ENCODE measurements at places on chromosomes 6 and 20.
A peak's percentile ranks its signal among the peaks of the same experiment; 100 is the strongest.

- no peak for DNase-seq
Observed at GRCh38 chr6:39421383-39422225, 99.1 kb upstream of the KCNK16 start.

- no peak for DNase-seq
Observed at GRCh38 chr6:163793011-163793983, 378.8 kb downstream of the QKI start.

DNA sequence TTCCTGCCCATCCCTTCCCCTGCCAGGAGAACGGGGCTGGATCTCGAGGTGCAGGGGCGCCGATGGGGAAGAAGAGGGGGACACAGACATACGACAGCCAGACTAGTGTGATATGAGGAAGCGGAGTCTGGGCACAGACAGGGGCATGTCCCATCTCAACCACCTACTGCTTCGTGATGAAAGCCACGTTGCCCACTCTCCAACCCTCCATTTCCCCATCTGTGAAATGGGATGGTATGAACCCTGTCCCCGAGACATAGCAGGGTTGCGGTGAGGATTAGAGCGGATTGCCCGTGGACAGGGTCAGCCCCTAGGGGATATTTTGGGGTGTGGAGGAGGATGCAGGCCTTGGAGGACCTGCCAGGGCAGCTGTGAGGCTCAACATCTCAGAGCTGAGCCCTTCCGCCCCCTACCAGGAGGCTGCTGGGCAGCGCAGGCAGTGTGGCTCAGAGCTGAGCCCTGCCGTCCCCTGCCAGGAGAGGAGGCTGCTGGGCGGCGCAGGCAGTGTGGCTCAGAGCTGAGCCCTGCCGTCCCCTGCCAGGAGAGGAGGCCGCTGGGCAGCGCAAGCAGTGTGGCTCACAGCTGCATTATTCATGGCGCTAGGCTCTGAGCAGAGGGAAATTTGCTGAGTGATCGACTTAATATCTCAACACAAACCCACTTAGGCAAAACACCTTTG, 71.7 kb downstream of the GRM4 start:
- DNase-seq: no peak

DNA sequence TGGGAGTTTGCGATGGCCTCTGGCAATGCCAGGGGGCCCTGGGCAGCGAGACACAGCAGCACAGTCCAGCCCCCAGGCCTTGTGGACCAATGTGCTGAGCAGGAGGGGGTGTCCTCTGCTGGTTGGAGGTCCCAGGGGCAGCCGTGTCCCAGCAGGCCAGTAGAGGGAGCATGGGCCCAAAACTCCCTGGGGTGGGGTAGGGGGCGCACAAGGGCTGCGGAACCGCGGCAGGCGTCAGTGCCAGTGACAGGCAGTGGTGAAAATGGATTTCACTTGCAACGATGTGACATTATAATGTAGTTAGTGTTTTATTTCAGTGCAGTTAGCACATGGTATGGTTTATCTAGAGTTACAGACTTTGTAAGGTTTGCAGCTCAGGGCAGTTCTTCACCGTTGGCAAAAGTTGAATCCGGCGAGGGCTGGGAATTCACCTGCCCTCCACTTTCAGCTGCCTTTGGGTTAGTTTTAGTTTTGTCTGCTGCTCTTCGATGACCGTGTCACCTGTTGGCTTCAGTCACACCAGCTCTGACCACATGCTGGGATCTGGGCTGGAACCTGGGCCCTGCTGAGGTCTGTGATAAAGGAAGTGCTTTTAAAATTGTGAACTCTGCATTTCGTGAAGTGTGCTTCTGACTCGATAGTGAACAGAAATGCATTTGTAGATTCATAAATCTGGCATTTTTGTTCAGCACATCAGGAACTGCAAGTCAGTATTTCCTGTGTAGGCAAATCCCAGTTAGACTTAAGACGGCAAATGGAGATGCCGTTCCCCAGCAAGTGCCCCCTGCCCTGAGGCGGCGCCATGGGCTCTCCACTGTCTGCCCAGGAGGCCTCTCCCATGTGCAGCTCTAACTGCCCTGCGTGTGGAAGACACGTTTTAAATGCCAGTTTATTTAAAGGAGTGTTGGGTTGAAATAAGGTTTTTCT, 46.8 kb downstream of the PYGB start:
- no peak for DNase-seq

- no peak for DNase-seq
Observed at GRCh38 chr6:138572167-138572875, 73.0 kb upstream of the NHSL1 start.

DNA sequence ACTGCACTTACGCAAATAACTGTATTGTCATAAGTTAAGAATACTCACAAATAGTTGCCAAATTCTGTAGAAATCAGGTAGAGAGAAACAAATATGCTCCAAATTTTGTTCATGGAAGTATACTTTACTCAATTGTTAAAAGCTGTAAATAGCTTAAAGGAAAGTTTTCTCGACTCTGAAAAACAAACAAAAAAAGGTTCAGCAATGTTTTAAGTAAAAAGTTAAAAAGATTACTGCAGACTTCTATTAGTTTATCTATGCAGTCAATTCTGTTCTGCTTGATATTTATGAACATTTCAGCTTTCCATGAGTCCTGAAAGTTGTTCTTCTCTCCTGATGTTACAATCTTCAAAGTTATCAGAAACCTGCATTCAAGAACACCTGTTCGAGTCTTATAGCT, 37.5 kb upstream of the FAM8A1 start:
- no peak for DNase-seq

GRCh38 chr6:43130429-43130828, 40.6 kb upstream of the SRF start:
- DNase-seq: no peak

DNA sequence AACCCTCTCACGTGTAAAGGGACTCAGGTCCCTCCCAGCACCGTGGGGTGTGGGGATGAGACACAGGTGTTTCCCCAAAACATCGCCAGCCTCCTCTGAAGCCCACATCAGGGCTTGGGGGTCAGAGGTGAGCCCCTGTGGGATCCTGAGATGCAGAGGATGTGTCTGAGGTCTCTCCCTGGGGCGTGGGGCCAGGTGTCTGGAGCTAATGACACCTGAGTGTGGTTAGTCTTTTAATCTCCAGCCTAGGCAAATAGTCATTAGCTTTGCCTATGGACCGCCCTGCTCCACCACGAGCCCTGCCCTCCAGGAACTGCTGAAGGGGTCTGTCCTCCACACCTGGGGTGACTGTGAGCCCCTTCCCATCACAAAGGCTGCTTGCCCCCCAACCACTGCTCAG, 1.7 kb downstream of the SRMS start:
- DNase-seq: no peak

GRCh38 chr20:57259938-57260921, 6.2 kb downstream of the BMP7 start:
- DNase-seq: no peak

DNA sequence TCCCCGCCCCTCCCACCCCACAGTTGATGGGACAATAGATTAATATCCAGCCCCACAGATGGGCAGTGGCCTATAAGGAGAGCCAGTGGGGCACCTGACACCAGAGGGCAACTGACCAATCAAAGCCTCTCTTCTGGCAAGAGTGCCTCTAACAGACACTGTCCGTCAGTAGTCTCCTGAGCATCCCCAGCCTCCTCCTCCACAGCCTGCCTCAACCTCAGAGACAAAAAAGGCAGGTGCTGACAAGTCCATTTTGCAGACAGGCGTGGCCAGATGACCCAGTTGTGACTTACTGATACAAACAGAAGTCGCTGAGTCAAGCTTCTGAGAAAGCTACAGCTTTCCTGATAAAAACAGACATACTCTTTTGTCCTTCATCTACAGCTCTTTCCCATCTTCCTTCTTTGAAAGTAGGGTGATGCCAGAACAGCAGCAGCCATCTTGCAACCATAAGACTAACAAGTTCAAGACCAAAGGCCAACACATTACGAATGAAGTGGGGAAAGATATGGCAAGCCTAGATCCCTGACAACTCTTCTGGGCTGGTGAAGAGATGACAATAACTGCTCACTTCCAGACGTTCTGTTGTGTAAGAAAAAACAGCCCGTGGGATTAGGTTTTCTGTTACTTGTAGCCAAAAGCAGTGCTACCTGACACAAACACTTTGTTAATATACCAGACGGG, 12.3 kb downstream of the PPIL1 start:
- no peak for DNase-seq

DNA sequence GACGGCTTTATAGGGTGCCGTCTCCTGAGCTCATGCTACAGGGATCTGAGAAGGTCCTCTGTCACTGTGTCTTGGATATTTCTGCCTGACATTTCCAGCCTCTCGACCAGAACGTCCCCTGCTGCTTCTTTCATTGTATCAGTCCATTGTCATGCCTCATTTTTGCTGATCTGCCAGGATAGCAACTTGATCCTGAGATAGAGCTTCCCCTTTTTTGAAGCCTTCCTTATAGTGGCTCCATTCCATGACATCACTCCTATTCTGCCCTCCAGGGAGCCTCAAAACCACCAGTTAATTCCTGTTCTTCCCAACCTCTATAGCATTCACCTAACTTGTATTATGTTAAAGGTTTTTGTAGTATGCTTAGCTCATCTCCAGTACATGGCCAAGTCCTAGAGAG, 431.8 kb upstream of the NOX3 start:
- no peak for DNase-seq

DNA sequence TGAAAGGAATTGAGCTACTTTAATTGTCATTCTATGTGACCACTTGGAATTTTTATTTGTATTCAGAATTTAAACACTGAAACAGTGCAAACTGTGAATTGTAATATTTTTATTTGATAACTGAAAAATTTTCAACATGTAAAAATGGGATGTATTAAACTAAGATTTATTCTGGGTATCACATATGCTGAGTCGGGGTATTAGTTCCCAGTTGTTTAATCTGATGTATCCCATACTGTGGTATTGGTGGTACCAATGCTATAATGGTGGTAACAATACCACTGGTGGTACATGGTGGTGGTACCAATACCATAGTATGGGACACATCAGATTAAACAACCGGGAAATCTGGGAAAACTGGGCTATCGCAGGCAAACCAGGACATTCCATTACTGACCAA, 79.4 kb downstream of the CDC5L start:
- DNase-seq: no peak

- no peak for DNase-seq
Observed at GRCh38 chr6:13157293-13157692, 171.0 kb downstream of the TBC1D7 start.

DNA sequence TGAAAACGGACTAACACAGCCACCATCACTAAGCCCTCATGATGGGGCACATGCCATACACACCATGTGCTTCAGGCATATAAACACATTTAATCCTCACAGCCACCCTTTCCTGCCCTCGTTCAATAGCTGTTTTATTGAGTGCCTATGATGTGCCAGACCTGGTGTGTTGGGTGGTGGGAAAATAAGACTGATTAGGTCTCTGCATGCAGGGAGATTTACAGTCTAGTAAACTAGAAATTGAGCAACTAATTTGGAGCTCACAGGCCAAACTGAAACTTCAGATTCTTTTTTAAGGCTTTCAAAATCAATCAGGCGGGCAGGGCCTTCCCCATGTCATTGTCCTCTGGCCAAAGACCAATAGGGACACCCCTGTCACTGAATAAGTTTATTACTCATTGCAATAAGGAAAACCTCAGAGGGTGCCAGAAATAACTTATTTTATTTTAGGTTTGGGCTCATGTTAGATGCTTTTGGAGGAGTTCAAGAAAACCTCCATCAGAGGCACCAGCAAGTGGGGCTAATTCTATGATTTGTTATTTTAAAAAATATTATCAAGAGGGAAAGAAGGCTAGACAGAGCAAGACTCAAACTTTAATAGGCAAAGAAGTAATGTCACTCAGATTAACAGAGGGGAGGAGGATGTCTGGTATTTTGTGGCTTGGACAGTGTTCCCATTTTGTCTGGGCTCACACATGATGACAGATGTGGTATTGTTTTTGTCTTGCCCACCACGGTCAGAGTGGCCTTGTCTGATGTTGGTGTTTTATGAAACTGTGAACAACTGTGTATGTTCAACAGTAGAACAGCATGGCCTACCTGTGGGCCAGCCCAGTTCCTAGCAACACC, 12.0 kb downstream of the ZFP64 start:
- no peak for DNase-seq

DNA sequence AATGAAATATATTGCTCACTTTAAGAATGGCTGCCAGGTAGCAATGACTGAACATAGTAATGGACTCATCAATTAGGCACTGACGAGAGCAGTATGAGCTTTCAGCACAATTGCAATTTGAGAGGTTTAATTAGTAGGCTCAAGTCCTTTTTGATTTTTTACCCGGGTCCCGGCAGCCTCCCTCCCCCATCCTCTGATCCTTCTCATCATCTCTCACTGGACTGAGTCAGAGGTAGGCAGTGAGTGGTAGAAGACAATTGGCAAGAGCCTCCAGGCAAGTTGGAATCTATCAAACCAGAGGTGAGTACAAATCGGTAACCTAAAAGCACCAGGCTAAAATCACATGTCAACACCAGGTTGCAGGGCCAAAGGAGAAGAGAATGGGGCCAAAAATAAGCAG, 107.9 kb downstream of the DCDC2 start:
- no peak for DNase-seq

- peak; percentile 96 for DNase-seq
Observed at GRCh38 chr20:47319517-47320252, 36.8 kb downstream of the ZMYND8 start.

GRCh38 chr6:83053678-83054077, 12.0 kb downstream of the UBE3D start:
- DNase-seq: no peak

DNA sequence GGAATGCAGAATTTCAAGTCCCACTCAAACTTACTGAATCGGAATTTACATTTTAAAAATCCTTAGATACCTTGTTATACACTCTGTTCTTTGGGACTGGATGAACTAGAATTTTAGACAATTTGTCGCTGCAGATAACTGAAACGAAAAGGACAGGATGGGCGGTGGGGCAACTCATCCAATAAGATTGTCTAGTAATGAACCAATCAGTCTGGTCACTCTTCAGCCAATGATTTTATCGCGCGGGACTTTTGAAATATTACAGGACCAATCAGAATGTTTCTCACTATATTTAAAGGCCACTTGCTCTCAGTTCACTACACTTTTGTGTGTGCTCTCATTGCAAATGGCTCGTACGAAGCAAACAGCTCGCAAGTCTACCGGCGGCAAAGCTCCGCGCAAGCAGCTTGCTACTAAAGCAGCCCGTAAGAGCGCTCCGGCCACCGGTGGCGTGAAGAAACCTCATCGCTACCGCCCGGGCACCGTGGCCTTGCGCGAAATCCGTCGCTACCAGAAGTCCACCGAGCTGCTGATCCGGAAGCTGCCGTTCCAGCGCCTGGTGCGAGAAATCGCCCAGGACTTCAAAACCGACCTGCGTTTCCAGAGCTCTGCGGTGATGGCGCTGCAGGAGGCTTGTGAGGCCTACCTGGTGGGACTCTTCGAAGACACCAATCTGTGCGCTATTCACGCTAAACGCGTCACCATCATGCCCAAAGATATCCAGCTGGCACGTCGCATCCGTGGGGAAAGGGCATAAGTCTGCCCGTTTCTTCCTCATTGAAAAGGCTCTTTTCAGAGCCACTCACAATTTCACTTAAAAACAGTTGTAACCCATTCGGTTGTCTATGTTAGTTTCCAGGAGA, 41.9 kb upstream of the HFE start:
- no peak for DNase-seq

All from iPS DF 19.7 (cell line).